ENCODE measurements at places on chromosomes 6 and 20.

DNA sequence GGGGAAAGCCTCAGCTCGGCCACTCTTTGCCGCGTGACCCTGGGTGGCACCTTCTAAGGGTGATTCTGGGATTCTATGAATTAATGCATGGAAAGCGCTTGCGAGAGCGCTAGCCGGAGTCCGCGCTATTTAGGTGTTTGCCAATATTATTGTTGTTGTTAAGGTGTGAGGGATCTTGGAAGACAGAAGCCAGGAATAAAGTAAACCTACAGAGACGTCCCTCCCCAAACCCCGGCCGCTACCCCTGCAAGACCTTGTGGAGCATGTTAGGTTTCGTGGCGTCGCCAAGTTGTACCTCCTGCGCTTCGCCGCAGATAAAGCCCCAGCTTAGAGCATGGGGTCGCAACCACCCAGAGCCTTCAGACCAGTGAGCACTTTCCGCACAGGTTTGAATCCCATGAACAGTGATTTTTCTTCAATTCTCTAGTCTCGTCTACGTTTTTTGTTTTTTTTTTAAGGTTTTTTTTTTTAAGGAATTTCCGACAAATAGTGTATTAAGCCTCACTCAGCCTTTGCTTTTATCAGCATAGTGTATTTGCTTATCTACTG lies 16.9 kb upstream of the ZSCAN9 start:
- no peak for DNase-seq

- DNase-seq = no peak
Measured at GRCh38 chr6:170005665-170006064, 254.2 kb downstream of the ERMARD start.

DNA sequence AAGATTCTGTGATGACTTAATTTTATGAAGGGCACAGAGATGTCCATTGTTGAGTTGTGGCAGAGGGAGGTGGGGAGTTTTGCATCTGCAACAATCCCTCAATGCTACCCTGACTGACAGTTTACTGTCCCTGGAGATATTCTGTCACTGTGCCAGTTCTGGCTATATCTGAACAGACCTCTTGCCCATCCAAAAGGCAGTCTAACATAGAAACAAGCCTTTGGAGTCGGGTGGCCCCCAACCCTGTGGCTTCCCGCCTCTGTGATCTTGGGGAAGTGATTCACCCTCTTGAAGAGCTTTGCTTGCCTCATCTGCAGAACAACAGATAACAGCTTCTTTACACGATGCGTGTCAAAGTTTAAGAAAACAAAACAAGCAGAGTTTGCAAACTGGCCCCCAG lies 3.8 kb upstream of the E2F1 start:
- peak; percentile 83 for DNase-seq

GRCh38 chr20:17870086-17870740 lies 98.4 kb downstream of the SNX5 start:
- no peak for DNase-seq

- DNase-seq = no peak
Measured at GRCh38 chr6:18451756-18452155, 64.6 kb downstream of the RNF144B start.

DNA sequence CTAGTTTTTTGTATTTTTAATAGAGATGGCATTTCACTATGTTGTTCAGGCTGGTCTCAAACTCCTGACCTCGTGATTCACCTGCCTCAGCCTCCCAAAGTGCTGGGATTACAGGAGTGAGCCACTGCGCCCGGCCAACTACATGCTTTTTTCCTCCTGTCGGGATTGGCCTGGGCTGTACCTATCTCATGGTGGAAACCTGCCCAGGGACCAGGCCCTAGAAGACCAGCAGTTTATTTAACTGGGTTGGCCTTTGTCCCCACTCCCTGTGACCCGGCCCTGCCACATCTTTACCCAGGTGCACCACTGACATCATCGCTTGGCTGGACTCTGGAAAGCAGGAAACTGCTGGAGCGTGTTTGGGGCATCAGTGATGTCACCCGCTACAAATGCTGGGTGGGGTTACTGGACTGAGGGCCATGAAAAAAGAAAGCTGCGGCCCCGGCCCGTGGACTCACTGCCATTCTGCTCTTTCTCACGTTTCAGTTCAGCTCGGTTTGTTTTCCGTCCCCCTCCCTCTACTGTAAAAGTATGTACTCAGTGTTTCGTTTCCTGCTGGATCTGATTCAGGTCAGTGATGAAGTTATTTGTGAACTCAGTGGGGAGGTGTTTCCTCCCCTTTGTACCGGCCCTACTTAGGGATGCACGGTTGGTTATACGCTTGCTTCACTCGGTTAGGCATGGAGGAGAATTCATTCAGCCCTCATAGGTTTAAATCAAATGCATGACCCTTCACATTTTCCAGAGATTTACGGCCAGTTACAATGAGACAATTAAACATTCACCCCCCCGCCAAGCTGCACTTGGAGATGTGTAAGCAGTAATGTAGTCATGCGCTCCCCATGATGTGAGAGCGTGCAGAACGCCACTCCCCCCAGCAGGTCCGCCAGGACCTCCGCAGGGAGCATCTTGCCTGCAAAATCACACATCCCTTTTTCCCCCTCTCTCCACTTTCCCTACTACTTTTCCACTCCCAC lies 179.3 kb downstream of the MTHFD1L start:
- DNase-seq = peak; percentile 95

DNA sequence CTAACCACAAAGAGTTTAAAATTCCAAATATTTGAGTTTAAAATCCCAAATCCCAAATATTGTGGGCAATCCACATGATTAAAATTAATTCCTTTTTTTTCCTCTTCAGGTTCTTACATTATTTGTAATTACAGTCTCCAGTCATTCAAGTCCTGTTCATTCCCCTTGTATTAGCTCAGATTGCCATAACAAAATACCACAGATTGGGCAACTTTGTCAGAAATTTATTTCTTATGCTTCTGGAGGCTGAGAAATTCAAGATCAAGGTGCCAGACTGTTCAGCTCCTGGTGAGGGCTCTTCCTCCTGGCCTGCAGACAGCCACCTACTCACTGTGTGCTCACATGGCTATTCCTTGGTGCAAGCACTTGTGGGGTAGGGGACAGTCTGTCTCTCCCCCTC lies 105.5 kb downstream of the ARMC2 start:
- peak; percentile 47 for DNase-seq

GRCh38 chr20:48163505-48163904 lies 378.2 kb upstream of the SULF2 start:
- DNase-seq = no peak

DNA sequence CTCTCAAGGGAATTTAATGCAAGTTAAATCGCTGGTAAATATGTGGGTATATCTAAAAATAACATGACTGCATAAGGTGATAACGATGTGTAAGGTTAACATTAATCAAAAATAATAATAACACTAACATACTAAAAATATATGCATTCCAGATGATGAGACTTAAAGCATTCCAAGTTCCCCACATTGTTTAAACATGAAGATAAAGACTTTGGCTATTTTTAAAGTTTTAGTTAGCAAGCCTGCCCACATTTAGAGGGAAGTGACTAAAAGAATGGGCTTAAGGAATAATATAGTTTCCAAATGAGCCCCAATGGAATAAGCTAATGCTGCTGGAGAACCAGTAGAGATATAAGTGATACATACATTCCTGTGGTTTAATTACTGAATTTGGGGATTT lies 941.3 kb downstream of the TBC1D32 start:
- DNase-seq = no peak

DNA sequence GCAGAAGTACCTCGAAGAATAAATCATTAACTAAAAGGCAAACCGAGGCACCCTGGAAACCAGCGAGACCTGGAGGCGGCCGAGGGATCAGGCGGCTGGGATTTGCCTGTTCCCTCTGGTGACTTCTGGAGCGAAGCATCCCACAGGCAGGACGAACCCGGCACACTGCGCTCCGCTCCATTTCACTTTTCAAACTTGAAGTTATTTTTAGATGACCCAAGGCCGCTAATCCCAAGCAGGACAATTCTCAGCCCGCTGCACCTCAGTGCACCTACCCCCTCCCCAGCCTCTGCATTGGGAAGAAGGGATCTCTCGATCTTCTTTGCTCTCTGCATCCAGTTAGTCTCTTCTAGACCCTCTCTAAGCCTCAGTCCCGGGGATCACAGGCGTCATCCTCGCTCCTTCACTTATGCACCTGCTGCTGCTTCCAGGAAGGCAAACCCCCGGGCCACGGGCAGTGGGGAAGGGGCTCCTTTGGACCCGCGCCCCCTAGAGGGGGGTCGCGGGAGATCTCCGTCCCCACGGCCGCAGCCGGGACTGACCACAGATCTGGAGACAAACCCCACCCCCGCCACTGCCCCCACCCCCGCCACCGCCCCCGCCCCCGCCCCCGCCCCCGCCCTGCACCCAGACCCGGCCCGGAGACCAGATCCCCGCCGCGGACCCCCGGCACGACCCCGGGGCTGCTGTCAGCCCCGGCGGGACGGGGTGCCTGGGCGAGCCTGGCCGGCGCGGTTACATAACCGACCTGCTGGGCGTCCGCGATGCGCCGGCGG lies 636 bp downstream of the RCAN2 start:
- no peak for DNase-seq

- DNase-seq = no peak
Measured at GRCh38 chr6:92404281-92404680, 1015.1 kb downstream of the EPHA7 start.

DNA sequence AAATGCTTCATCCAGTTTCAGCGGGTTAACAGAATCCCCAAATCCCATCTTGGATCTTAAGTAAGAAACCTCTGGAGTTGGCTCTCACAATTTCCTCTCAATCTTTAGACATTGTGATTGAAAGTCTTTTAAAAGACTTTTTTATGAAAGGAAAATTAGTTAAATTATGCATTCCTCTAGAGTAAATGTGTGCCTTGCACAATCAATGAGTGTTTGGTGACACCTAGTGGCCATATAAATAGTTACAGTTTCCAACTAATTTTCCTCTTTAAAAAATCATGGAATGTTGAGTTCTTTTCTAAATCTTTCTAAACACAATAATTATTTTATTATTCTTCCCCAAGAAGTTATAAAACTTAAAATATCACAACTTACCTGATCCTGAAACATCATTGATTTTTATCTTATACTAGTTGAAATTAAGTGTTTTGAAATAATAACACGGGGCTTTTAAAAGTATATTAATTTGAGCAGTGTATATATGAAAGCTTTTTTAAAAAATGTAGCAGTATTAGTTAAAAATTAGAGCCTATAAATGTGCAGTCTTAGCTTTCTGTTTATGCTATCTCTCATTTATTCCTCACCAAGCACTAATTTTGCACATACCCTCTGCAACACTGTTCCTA lies 66.4 kb downstream of the PKHD1 start:
- peak; percentile 53 for DNase-seq
